ENCODE measurements at places on chromosomes 4 and X.

GRCh38 chrX:139204898-139205667 is 325.5 kb upstream of the F9 start:
- ATAC-seq: peak; percentile 77

DNA sequence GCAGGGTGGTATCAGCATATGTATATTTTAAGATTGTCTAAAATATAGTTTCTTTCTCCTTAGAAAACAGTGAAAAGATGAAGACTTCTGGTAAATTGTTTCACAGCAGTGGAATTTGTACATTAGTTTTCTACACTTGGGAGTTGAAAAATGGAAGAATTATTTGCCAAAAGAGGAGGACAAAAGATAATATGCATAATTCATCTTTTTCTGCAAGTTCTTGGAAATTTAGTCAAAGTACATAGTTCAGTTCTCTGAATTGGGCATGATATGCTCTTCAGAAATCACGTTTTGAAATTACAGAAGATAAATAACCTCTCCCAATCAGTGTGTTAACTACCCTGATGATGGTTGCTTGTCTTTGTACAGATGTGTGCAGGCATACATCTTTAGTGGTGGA is 47.0 kb downstream of the RBPJ start:
- ATAC-seq: no peak

- ATAC-seq: no peak
Measured at GRCh38 chrX:53261355-53261972, 19.9 kb downstream of the IQSEC2 start.

- no peak for ATAC-seq
Measured at GRCh38 chr4:7351014-7351413, 83.7 kb downstream of the PSAPL1 start.

- no peak for ATAC-seq
Measured at GRCh38 chr4:8696369-8697127, 104.0 kb downstream of the CPZ start.

- ATAC-seq: no peak
Measured at GRCh38 chr4:95540227-95540626, 8.5 kb downstream of the UNC5C start.

DNA sequence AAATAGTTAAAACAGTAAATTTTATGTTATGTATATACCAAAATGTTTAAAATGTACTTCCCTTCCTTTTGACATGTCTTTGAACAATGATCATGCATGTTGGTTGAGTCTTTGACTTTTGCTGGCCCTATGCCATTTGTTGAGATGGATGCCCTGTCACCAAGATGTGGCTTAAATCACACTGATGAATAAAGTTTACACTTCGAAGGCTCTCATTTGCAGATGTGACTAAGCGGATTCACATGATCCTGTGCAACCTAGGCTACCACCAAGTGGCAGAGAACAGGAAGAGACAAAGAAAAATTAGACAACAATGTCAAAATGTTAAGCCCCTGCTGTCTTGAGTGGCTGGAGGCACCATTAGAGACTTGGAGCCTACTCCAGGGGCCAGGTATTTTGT is 139.9 kb downstream of the RAB28 start:
- no peak for ATAC-seq

DNA sequence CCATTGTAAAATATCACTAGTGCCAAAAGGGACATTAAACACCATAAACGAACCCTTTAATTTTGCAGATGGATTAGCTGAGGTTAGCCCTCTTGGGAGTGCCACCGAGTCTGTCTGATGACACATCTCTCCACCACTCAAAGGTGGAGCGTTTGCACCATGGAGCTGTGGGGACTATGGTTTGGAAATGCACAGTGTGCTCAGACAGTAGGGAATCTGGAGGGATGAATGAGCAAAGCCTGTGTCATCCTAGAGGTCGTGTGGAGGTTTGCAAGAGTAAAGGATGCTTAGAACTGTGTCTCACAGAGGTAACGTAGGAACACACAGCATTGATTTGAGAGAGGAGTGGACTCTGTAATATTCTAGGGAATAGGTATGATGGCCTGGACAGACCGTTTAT is 93.7 kb downstream of the CLNK start:
- no peak for ATAC-seq

DNA sequence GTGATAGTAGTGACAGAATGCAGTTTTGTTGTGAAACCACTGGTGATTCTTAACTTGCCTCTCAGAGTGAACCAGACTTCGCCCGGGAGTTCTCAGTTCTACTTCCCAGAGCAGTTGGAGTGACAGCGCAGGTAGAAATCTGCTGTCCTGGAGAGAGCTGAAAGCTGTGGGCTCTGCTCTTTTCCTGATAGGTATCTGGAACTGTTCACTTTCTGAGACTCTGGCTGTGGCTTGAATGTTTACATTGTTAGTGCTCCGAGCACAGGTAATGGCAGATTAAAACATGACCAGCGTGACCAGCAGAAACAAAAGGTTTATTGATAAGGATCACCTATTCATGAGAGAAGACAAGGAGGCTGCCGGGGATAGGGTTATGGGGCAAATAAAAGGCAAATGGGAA is 360.7 kb downstream of the BMPR1B start:
- ATAC-seq: no peak

DNA sequence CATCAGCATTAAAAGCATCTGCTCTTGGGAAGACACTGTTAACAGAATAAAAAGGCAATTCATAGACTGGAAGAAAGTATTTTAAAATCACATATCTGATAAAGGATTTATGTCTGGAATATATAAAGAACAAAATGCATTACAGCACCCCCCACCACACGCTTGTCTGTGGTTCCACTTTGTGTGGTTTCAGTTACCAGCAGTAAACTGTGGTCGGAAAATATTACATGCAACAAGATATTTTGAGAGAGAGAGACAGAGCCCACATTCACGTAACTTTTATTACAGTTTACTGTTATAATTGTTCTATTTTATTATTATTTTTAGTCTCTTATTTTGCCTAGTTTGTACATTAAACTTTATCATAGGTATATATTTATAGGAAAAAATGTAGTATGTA is 21.2 kb upstream of the PDE6B start:
- ATAC-seq: no peak

GRCh38 chr4:86961605-86962295 is 26.9 kb downstream of the AFF1 start:
- ATAC-seq: peak; percentile 76

DNA sequence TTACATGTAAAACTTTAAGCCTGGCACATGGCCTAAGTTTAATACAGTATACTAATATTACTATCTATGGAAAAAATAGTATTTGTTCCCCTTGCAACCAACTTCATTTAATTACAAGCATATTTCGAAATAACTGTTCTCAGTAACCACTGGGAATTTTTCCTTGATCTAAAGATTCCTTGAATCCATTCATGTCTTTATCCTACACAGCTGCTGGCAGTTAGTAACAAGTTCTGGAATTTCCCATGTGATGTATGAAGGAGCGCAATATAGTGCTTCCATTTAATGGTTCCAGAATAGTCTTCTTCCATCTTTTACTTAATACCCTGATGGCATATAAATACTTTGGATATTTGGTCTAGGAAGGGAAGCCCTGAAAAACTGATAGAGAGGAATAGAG is 136.5 kb downstream of the AASDH start:
- ATAC-seq: no peak

DNA sequence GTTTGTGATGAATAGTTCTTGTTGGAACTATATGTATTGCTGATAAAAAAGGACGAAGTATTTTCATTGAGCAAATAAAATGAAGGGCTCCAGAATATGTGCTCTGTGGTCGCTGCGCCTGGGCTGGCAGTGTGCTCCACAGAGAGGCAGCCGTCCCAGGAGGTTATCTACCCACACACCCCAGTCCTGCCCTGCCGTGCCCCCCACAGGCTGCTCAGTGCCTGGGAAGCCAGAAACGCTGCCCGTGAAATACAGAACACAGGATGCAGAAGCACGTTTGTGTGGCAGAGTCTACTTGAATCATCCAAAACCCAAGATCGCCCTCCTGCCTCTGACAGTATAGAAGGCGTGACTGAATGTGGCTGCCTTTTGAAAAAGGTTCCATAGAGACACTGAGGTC is 1.4 kb downstream of the CLDN22 start:
- no peak for ATAC-seq

DNA sequence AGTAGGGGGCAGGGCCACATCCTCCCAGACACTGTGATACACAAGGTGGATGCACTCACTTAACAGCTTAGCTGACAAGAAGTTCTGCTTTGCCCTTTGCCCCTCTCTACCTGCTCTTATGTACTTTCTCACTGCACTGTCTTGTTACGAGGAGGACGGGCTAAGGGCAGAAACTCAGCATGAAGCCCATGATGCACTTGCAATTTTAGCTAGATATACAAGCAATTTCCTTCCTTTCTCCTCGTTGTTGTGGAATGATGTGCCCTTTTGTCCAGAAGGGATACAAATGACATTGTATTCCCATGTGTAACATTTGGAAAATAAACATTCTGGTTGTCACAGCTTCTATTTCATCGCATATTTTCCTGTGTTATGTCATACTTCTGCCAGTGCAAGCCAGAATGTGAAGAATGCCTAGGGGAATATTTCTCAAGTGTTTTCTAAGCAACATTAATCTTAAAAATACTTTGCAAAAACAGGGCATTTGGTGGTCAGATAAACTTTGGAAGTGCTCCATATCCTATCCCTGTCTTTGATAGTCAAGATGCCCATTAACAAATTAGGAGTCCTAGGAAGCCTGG is 47.2 kb downstream of the MAOA start:
- peak; percentile 60 for ATAC-seq

DNA sequence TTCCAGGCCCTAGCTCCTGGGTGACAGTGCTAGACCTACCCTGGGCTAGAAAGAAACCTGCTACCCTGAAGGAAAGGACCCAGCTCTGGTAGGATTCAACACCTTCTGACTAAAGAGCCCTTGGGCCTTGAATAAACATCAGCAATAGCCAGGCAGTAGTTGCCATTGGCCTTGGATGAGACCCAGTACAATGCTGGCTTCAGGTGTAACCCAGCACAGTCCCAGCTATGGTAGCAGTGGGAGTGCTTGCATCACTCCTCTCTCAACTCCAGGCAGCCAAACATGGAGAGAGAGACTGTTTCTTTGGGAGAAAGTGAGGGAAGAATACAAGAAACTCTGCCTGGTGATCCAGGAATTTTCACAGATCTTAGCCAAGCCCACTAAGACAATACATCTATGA is 73.5 kb upstream of the CXorf66 start:
- ATAC-seq: no peak

- no peak for ATAC-seq
Measured at GRCh38 chr4:39568805-39569204, 41.6 kb upstream of the UGDH start.

- peak; percentile 80 for ATAC-seq
Measured at GRCh38 chrX:151902813-151903591, 9.7 kb upstream of the MAGEA4 start.

DNA sequence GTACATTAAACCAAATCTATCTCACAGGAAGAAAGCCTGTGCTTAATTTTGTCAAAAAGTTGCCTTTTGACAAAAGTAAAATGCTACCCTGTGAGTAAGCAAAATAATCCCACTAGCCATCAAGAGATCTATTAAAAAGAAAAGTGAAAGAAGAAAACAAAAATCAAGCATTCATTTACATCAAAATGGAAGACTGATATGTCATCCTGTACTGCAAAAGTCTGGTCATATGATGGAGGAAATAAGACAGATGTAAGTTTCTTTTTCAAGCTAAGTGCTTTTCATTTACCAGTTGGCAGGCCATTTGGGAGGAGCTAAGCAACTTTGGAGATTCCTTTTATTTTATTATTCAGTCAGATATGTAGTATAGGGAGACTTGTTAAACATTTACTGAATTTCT is 387.4 kb downstream of the SPOCK3 start:
- no peak for ATAC-seq

DNA sequence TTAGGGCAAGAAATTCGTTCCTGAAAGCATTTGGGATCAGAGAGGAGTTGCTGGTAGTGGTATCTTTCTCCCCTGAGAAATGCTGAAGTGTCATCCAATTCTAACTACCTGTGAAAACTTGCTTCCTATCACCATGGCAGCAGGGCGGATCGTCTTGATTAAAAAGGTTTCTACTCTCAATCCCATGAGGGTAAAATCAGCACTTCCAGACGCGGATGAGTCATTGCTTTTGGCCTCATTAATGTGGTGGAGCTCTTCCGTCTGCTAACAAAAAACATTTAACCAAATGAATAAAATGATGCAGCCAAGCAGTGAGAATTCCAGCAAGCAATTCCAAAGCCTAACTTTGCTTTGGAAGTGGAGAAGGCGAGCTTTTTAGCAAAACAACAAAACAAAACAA is 325.6 kb downstream of the CAMK2D start:
- ATAC-seq: peak; percentile 86

DNA sequence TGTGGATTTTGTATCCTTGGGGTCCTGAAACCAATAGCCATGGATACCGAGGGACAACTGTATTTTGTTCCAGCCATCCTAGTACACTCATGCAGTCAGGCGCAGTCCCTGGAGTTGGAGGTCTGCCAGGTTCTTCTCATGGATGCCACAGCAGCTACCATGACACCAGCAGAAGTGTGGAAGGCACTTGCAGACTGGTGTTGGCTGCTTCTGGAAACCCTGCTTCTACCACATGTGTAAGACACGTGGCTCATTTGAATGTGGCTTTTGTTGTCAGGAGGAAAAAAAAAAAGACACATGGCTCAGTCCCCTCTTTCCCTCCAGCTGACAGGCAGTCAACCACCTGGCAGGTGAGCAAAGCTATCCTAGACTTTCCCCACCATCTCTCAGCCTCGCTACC is 19.4 kb downstream of the DRD5 start:
- ATAC-seq: peak; percentile 36

DNA sequence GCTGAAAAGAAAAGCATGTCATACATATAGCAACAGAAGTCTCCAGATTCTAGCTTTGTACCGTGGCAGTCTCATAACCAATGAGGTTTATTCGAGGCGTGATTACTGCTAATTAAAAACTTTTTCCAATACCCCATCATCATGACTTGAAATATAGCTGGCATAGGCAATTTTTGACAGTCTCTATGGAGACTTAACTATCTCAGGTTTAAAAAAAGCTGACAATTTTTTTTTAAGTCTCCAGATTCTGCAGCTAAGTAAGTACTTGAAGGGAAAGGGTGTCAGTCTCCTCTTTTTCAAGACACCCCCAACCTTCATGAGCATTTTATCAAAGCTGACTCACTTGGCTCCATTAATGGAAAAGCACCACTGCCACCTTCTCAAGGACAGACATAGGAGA is 126.3 kb upstream of the RXFP1 start:
- no peak for ATAC-seq

DNA sequence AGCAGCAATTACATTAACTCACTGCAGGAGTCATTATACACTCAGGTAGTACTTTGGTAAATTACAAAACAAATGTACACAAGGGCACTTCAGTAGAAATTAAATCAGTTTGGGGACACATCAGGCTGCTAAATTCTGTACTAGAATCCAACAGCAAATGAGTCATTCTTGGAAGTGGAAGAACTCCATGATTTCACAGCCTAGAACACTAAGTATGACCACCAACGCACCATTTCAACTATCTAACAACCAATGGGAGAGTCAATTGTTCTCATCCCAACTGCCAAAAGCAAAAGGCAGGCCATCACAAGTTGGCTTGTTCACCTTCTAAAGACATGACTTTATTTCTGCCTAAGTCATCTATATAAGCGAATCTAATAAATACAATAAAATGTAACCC is 26.6 kb downstream of the PPM1K start:
- ATAC-seq: no peak

GRCh38 chr4:153527690-153528089 is 61.5 kb downstream of the TMEM131L start:
- ATAC-seq: no peak

All from motor neuron (in vitro differentiated cells).